ENCODE measurements at places on chromosomes 6 and 20. TPM values are rescaled to one million over a fixed set of nuclear protein-coding genes. Genes with fewer than 3 reads are reported as not detected.

Gene TCEA2
- 79.6 TPM for polyA plus RNA-seq

Gene TSHZ2
- polyA plus RNA-seq, result 14.9 TPM

Gene IYD
- 2.3 TPM for polyA plus RNA-seq

Gene MCCD1
- polyA plus RNA-seq, result not detected

Gene ADGRB3
- polyA plus RNA-seq, result 15.0 TPM

Gene ZBTB22
- 26.9 TPM for polyA plus RNA-seq

Gene BCAS4
- 8.0 TPM for polyA plus RNA-seq

Gene BNIP5
- polyA plus RNA-seq, result not detected

Gene HLA-DQB1
- polyA plus RNA-seq, result 3.5 TPM

Gene PSMB9
- polyA plus RNA-seq, result 17.0 TPM

Gene OGFRL1
- 13.4 TPM for polyA plus RNA-seq

Gene TSPO2
- 1.1 TPM for polyA plus RNA-seq

Gene MAP7
- polyA plus RNA-seq, result 16.9 TPM

Gene SFT2D1
- 58.1 TPM for polyA plus RNA-seq

Gene DEFB124
- 1.1 TPM for polyA plus RNA-seq

Gene SNTA1
- polyA plus RNA-seq, result 11.2 TPM

Gene WFDC10B
- not detected for polyA plus RNA-seq

Gene RPP21
- 31.7 TPM for polyA plus RNA-seq

Gene SUMO4
- polyA plus RNA-seq, result 1.2 TPM

Gene CNKSR3
- 28.6 TPM for polyA plus RNA-seq

Gene OR2B6
- polyA plus RNA-seq, result 0.40 TPM

Gene XKR7
- polyA plus RNA-seq, result 0.12 TPM

Gene ARFGAP1
- 50.4 TPM for polyA plus RNA-seq

Gene EYS
- 0.72 TPM for polyA plus RNA-seq

Measured in right lung (tissue), 10 donors.